Stimulated activated effector memory CD8-positive, alpha-beta T cell treated with anti-CD3 and anti-CD28 coated beads, Interleukin-12 subunit alpha, Interleukin-12 subunit beta, amount 100 ng/mL, for 72 hours (primary cell): ENCODE measurements at places on chromosomes 7 and 10.

DNA sequence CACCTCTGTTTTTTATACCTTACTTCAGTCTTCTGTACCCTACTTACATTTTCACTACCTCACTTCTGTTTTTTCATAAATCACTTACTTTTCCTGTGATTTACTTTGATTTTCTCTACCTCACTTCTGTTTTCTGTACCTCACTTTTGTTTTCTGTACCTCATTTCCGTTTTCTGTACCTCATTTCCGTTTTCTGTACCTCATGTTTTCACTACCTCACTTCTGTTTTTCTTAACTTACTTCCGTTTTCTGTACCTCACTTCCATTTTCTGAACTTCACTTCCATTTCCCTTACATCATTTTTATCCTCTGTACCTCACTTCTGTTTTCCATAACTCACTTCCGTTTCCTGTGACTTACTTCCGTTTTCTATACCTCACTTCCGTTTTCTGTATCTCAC lies 492.0 kb upstream of the AKR1E2 start:
- DNase-seq = no peak

DNA sequence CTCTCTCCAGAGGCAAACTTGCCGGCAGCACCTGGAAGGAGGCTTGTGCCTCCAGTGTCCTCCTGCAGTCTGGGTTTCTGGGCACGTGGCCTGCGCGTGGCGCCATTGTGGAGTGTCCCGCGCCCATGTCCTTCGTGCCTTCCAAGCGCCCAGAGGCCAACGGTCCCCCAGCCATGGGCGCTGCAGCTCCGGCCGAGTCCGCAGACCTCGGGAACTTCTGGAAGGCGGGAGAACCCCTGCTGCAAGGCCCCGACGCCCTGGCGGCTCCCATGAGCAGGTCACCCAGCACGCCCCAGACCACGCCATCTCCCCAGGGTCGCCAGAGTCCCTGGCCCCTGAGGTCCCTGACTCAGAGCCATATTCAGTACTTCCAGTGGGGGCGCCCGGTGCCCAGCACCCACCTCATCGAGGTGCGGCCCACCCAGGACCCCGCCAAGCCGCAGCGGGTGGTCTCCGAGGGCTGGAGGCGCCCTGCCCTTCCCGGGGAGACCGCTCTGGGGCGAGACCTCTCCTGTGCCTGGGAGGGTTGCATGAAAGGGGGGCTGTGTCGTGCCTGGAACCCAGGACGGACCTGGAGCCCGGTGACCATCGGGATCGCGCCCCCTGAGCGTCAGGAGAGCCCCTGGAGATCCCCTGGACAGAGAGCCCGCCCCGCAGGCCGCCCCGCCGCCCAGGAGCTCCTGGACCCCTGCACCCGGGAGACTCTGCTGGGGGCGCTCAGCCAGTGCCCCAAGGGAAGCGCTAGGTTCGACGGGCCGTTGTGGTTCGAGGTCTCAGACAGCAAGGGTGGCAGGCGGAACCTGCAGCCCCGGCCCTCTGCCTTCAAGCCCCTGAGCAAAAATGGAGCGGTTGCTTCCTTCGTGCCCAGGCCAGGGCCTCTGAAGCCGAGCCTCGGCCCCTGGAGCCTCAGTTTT lies at the start of gene POM121L12:
Gene POM121L12 (plus strand): TSS at position 135 of the 914 bp plus-strand sequence. CDS start 39 bp downstream, at position 174.
- DNase-seq = no peak

DNA sequence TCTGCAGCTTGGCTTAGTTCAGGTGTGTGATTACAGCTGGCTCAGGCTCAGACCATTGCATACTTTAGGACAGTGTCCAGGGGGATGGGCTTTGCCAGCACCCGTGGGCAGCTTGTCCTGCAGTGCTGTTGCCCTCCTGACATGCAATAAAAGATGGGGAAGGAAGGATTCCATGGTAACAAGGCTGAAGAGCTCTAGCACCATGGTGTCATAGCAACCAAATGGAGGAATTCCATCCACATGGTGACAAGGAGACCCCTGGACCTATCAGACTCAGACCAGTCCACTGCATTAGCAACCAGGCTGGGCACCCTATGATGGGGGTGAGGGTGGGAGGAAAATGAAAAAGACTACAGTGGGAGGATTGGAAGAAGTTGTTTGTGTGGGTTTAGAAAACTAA lies 49.9 kb downstream of the SORCS3 start:
- DNase-seq = no peak

GRCh38 chr10:115049960-115050359 lies 43.2 kb upstream of the ATRNL1 start:
- DNase-seq = no peak

GRCh38 chr7:158362912-158363905 lies 224.4 kb downstream of the PTPRN2 start:
- no peak for DNase-seq

DNA sequence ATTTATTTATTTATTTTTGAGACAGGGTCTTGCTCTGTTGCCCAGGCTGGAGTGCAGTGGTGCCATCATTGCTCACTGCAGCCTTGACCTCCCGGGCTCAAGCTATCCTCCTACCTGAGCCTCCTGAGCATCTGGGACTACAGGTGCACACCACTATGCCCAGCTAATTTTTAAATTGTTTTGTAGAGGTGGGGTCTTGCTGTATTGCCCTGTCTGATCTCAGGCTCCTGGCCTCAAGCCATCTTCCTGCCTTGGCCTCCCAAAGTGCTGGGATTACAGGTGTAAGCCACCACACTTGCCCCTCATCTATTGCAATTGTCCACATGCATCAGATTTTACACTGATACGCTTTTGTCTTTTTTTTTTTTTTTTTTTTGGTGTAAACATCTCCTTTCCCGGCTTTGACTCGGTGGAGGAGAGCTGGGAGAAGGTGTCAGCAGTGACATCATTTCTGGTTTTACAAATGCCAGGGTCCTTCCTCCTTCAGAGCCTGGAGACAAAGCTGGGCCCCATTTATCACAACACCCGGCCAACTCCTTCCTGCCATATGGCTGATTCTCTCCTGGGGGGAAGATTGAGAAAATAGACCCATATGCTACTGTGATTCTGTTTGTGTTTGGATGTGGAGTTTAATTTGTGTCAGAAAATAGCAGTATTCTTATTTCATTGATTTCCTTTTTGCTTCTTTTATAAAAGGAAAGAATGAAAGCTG lies 61.3 kb downstream of the GALNT17 start:
- no peak for DNase-seq

GRCh38 chr10:97174941-97175340 lies 10.8 kb downstream of the SLIT1 start:
- no peak for DNase-seq
